ENCODE measurements at places on chromosomes 3 and 15. TPM values are rescaled to one million over a fixed set of nuclear protein-coding genes. Genes with fewer than 3 reads are reported as not detected.

GRCh38 chr3:119647843-119648575 lies 12.4 kb downstream of the POPDC2 start:
- no peak overlapping the region for H3K4me3 ChIP-seq
- no peak for DNase-seq
- H3K36me3 ChIP-seq: peaks cover 4% of the 10 kb centered on the region
- H3K27me3 ChIP-seq: no peaks in the 10 kb centered on the region
- H3K4me1 ChIP-seq: peaks cover 3% of the 10 kb centered on the region
- H3K27ac ChIP-seq: no peak overlapping the region

Gene UPK1B
- total RNA-seq: 8.3 TPM

DNA sequence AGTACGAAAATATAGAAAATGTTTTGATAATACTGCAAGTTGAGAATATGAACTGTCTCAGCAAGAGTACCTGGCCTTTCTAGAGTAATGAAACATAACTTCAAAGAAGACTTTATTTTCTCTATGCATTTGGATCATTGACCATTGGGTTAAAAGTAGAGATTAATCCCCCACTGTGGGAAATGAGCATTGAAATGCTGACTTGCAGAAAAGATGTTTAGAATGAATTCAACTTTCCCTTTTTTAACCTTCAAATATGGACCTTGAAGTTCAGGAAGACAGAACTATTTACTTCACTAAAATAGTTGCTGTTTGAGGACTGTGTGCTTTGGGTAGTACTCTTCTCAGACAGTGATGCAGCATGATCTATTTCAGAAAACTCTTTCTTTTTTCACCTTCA lies 75.7 kb downstream of the NLGN1 start:
- DNase-seq: no peak
- H3K36me3 ChIP-seq: no peaks in the 10 kb centered on the region
- H3K4me1 ChIP-seq: no peaks in the 10 kb centered on the region

Gene LTK
- 0.55 TPM for total RNA-seq

DNA sequence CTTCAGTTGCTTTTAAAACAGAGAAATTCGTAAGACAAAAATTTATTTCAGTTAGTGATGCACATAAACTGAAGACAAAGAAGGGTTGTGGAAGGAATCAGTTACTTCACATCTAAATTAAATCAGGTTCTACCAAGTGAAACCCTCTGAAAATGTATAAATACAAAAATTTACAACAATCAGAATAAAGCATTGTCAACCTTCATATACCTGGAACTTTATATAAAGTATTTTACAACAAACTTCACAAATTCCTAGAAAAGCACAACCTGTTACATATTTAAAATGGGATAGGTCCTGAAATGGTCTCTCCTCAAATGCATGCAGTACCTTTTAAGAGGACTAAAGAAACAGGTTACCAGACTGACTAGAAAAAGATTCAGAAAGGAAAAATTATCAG lies 26.9 kb downstream of the ATOSA start:
- peak overlapping the region; percentile 59 for H3K4me3 ChIP-seq
- peaks cover 8% of the 10 kb centered on the region for H3K4me1 ChIP-seq

Gene REC114
- not detected for total RNA-seq

GRCh38 chr3:40191251-40191650 lies 118.3 kb upstream of the EIF1B start:
- DNase-seq: no peak
- no peaks in the 10 kb centered on the region for H3K27me3 ChIP-seq
- H3K4me1 ChIP-seq: no peaks in the 10 kb centered on the region

- no peak for DNase-seq
- no peak overlapping the region for H3K27ac ChIP-seq
- no peaks in the 10 kb centered on the region for H3K27me3 ChIP-seq
- H3K36me3 ChIP-seq: peaks cover 7% of the 10 kb centered on the region
Observed at GRCh38 chr15:84761607-84762131, 13.3 kb downstream of the ZNF592 start.

DNA sequence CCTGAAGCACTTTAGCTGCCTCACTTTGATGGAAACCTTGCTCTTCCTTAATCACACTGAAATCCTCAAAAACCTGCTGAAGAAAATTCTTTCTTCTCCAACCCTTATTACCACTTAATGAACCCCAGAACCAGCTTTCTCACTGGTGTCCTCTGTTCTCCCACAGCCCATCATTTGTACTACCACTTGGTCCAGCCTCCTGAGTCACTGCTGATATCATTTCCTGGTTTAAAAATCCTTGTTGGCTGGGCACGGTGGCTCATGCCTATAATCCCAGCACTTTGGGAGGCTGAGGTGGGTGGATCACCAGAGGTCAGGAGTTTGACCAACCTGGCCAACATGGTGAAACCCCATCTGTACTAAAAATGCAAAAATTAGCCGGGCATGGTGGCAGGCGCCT lies 418.6 kb upstream of the KCNMB2 start:
- no peak overlapping the region for H3K4me3 ChIP-seq
- H3K27me3 ChIP-seq: no peaks in the 10 kb centered on the region

GRCh38 chr3:144127014-144127413 lies 155.4 kb downstream of the DIPK2A start:
- H3K36me3 ChIP-seq: peaks cover 1% of the 10 kb centered on the region
- no peak overlapping the region for H3K27ac ChIP-seq
- DNase-seq: no peak
- no peak overlapping the region for H3K4me3 ChIP-seq

DNA sequence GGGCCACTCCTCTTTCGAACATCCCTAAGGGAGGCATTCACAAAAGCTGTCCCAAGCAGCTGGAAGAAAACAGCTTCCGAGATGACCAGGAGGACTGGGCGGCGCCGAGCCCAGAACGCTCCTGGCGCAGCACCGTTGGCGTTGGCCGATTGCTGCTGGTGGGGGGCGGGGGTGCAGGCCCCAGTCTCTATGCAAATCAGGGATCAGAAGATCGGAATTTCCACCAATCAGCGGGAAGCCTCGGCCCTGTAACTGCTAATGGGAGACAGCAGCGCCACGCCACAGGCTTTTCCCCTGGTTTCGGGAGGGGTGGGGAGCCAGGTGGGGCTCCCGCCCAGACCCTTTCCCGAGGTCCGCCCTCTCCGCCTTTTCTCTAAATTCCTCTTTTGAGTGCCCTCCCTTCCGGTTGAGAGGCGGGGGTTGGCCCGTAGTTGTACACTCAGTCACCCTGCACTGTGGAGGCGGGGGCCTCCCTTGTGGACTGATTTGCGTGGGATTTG lies 27.0 kb downstream of the HMCES start:
- DNase-seq: peak; percentile 62
- H3K4me3 ChIP-seq: peak overlapping the region; percentile 64
- H3K4me1 ChIP-seq: peaks cover 12% of the 10 kb centered on the region
- peaks cover 11% of the 10 kb centered on the region for H3K36me3 ChIP-seq

- H3K4me1 ChIP-seq: no peaks in the 10 kb centered on the region
- no peak overlapping the region for H3K27ac ChIP-seq
- DNase-seq: no peak
- no peaks in the 10 kb centered on the region for H3K27me3 ChIP-seq
- no peak overlapping the region for H3K4me3 ChIP-seq
Observed at GRCh38 chr3:34141841-34142337, 343.5 kb downstream of the PDCD6IP start.

Gene CMTM7
- total RNA-seq: 24.6 TPM
